ENCODE measurements at places on chromosomes 12 and 14.

DNA sequence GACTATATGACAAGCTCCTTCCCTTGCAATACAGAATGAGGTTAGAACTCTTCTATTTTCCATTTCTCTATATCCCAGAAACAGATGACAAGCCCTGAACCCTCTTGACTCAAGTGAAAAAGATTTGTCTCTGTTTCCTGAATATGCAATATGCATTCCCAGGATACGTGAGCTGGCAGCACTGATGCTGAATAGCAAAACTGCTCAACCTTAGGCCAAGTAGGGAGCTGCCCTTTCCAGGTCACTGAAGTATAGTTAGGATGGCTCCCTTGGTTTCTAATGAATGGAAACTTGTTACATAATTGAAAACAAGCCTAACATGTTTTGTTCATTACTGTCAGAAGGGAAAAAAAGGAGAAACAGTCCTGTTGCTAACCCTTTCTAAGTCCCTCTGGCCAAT lies 47.9 kb upstream of the PLEKHG7 start:
- no peak for DNase-seq

GRCh38 chr12:84361651-84362551 lies 550.7 kb downstream of the SLC6A15 start:
- DNase-seq = no peak

- no peak for DNase-seq
Measured at GRCh38 chr12:99053616-99054362, 408.7 kb downstream of the APAF1 start.

GRCh38 chr12:122318607-122319605 lies 52.6 kb upstream of the VPS33A start:
- no peak for DNase-seq

- no peak for DNase-seq
Measured at GRCh38 chr14:90547250-90547649, 150.4 kb downstream of the CALM1 start.

DNA sequence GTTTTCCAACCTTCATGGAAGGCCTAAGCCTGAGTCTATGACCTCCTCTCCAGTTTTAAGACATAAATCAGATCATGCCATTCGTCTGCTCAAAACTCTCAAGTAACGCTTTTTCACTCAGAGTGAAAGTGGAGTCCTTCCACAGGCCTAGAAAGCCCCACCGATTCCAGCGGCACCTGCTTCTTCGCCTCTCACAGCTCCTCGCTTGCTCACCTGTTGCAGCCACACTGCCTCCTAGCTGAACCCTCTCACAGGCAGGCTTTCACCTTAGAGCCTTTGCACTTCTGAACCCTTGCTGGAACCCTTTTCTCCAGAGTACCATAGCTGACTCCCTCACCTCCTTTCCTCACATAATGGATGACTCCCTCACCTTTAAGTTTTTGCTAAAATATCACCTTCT lies 301.1 kb downstream of the ZFP36L1 start:
- DNase-seq = no peak

DNA sequence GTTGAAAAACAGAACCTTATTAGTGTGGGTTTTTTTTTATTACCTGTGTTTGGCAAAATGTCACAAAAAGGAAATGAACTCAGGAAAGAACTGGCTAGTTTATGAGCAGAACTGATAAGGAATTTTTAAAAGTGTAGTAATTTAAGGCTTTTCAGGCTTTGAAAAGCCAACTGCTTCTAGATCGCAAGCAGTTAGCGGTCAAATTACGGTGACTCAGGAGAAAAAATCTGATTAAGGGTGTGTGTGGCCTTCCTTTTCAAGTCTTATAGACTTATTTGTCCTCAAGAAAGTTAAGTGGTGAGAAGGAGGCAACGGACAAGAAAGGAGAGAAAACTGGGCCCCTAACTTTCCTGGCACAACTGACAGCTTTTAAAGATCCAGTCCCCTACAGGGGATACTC lies 33.4 kb downstream of the PDZRN4 start:
- no peak for DNase-seq

DNA sequence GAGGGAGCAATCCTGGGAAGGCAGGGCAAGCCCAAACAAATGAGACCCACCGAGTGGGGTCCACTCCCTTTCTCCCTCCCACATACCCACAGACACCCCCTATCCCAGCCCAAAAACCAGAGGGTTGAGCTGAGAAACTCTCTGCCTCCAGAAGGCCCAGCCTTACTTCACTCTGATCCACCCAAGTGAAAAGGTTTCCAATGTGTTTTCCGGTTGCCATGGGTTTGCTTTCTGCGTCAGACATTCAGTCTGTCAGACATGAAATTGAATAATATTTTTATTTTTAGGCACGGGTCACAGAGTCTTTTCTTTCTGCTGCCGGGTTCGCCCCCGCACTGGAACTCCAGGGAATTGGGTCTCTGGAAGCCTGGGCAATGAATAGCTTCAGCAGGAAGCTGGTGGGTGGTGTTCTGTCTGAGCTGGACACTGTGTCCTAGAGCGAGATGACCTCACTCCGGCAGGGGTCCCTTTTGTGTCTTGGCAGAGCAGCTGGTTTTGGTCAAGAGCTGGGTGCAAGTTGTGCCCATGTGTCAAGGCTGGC lies 69.8 kb upstream of the CLMN start:
- DNase-seq = no peak

Data from NCI-H1092 (cell line).